ENCODE measurements at places on chromosomes 1 and 21.

GRCh38 chr1:100868364-100868995, 26.2 kb downstream of the EXTL2 start:
- no peak for DNase-seq

DNA sequence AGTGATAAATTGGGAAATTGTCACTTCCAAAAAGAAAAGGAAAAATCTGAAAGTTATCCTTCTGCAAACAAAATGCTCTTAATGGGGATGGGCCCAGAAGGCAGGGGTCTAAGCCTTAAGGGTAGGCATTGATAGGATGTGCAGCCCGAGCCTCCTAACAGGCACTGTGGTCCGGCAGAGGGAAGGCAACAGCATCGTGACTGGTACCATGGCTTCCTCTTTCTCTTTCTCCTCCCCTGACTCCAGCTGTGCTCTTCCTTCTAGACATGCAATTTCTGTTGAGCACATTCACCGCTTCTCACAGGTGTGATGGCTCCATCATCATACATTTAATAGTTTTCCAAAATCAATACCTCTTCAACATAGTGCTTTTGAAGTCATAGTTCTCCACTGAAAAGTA, 91.5 kb downstream of the SELENOF start:
- DNase-seq: no peak

- DNase-seq: no peak
Observed at GRCh38 chr1:39977202-39977601, 22.3 kb downstream of the MFSD2A start.

GRCh38 chr1:59718064-59718988, 96.4 kb upstream of the HOOK1 start:
- DNase-seq: no peak

DNA sequence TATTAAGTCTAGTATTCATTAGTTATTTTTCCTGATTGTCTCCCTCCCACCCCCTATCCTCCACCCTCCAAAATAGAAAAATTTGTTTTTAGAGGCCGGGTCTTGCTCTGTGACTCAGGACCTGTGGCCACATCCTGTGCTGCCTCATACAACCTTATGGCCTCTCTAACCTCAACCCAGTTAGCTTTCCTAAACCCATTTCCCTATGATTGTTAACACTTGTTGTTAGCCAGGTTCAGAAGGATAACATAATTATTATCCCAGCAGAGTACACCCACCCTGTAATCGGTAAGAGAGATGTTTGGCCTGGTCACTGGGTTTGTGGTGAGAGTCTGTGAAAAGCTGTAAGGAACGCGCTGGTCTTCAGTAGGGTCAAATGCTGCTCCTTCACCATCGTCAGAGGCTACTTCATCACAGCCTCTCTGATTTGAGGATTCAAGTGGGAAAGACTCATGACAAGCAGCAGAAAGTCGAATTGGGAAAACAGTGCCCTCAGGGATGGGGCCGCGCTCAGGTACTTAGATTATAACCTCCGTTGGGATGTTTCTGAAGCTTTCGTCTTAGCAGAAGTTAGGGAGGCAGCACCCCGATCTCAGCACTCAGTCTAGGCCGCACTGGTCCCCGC, 35.9 kb upstream of the HMGN1 start:
- DNase-seq: no peak

DNA sequence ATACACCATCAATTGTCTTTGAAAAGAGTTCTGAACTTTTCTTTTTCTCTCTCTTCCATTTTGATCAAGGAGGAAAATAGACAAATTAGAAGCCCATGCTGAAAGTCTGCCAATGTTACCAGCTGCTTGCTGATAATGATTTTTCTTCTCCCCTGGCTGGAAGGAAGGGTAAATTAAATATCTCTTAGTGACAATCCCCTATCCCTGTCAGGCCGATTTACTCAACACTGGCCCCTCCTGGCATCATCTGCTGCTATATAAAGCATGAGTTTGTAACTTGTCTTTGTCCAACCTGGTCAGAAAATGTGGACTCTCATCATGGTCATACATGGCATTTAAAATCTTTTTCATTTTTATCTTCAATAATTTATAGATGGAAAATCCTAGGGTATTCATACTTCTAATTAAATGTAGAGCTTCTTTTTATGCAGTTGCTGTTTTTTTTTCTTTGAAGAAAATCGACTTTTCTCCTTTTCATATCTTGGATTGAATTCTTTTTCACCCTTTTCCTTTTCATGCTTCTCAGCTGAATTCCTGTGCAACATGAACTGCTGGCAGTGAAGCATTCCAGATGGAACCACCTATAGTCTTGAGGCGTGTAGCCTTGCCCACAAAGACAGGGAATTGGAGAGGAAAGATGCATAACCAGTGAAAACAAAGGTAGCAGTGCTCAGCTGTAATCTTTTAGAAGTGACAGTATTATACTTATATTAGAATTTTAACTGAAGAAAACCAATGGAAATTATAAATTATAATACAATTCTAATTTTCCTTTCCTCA, 214.7 kb upstream of the PTGFR start:
- DNase-seq: no peak

DNA sequence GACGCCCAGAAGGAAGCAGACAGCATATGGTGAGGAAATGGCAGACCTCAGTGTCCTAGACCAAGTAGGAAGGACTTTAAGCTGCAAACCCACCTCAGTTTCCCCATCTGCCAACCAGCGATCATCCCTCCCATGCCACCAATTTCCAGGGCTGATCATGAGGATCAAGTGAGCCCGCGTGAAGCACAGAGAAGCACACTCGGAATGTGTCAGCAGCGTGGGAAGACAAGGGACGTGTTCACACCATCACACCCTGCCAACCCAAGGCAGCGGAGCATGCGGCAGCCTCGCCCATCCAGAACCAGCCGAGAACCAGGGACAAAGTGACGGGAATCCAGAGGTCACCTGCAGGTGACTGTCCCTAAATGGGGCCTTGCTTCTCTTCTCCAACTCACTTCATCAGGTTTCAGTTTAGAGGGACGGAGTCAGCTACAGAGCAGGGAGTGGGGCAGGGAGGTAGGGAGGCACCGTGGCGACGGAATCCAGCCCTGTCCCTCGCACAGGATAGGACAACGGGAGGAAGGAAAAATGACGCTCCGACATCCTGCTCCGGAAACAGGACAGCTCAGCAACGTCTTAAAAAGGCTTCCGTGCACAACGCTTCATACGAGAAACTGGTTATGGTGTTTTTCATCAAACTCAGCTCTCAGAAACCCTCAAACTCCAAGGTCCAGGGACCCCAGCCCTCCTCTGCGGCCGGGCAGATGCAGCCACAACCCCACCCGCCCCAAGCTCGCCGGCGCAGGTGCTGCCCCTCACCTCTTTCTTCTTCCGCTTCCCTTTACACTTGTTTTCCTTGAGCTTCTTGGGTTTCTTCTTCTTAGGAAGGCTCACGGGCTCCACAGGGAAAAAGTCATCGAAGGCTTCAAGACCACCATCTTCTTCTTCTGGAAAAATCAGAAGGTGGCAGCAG, 12.5 kb downstream of the CHD5 start:
- no peak for DNase-seq

DNA sequence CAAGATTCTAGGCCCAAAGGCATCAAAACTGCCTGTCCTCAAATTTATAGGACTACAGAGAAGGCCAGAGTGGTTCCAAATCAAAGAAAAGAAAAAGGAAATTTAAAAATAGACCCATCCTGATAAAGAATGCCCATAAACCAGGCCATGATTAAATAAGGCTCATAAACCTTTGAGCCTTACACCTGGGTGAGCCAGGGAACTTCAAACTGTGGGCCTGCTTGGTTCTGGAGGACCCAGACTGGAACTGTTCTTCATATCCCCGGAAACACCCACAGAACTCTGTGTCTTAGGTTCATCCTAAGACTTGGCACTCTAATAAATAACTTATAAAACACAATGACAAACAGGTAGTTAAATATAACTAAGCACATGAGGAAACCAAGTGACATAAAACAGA, 28.8 kb downstream of the MCOLN2 start:
- DNase-seq: no peak

- DNase-seq: no peak
Observed at GRCh38 chr1:171953835-171954234, 112.5 kb downstream of the DNM3 start.

- no peak for DNase-seq
Observed at GRCh38 chr1:239387304-239388158, 1.2 kb downstream of the CHRM3 start.

GRCh38 chr1:184958554-184959353, 15.6 kb downstream of the NIBAN1 start:
- no peak for DNase-seq

GRCh38 chr1:41622859-41623732, 138.6 kb upstream of the EDN2 start:
- DNase-seq: peak; percentile 1

- DNase-seq: no peak
Observed at GRCh38 chr1:90132306-90132705, 137.4 kb downstream of the ZNF326 start.

DNA sequence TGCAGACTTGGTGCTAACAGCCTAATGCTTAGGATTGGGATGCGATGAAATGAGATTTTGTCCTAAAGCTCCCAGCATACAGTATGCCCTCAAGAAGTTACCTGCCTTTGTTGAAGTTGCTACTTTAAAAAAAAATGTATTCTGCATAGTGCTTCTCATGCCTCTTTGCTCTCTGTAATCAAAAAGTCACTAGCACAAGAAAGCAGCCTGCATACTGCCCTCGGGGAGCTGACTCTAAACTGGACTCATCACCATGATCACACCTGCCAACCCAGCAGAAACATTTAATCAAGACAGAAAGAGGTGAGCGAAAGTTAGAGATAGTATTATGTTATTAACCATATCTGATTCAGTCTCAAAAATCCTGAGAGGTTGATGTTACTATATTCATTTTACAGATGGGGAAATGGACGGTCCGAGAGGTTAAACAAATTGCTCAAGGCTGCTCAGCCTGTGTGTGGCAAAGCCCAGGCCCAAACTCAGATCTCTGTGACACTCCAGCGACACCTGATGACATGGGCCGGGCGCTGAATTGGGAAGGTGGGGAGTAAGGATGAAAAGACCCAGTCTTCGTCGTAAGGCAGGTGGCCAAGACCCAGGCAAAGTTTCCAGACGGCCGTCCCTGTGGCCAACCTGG, 1.1 kb downstream of the BATF3 start:
- DNase-seq: no peak
